D341Med (cell line): ENCODE measurements at places on chromosomes 3 and 15.
A peak's percentile ranks its signal among the peaks of the same experiment; 100 is the strongest.

- no peak for DNase-seq
These were observed 23.8 kb downstream of the MTMR14 start for GRCh38 chr3:9673082-9673481.

- no peak for DNase-seq
These were observed 163.2 kb downstream of the STT3B start for GRCh38 chr3:31696009-31696297.

DNA sequence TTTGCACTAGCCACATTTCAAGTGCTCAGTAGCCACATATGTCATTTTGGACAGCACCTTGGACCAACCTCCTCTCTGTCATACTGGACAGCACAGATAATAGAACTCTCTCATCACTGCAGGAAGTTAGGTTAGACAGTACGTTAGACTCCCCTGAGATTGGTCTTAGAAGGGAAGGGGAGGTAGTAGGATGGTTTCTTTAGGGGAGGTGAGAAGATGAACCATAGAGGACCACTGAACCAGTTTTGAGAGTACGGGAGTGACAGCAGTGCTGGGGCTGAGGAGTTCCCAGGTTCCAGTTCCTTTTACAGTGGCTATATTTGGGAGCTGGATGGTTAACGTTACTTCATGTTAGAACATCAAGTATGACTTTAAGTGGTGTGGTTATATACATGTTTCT, 7.8 kb downstream of the LRCH3 start:
- DNase-seq = no peak

- no peak for DNase-seq
These were observed 31.7 kb downstream of the CHAC1 start for GRCh38 chr15:40984964-40985363.

DNA sequence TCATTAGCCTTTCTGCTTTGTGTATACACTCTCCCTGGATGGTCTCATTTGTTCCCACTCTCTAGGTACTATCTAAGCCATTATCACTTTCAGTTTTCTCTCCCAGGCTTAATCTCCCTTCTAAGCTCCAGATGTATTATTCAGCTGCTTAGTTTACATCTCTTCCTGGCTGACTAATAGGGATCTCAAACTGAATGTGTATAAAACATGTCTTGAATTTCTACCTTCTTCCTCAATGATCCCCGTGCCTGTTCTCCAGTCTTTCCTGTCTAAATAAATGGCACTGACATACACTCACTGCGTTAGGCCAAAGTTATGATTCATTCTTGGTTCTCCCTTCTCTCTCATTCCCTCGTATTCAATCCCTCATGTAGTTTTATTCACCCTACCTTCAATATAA, 127.3 kb downstream of the NR2F2 start:
- DNase-seq = no peak

DNA sequence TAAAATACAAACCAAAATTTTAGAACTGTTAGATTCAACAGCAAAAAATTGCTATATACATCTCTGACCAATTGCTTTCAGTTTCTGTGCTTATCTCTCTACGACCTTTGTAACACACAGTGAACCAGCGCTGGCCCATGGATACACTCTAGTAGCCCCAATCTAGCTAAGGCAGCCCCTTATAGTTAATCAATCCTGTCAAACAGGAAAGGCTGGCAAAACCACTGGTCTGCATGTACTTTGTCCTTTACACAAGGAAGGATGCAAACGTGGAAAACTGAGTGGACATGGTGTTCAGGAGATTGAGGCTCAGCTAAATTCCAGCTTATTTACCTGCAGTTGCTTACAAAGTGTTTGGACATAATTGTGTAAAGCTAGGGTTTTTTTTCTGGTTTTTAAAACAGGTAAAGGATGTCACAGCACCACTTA, 25.9 kb downstream of the ADGRG7 start:
- no peak for DNase-seq

- no peak for DNase-seq
These were observed 29.9 kb upstream of the GOLGA8B start for GRCh38 chr15:34613301-34613700.

- peak; percentile 89 for DNase-seq
These were observed at the start of gene ADAMTSL3 for GRCh38 chr15:83653639-83654378. Gene ADAMTSL3, plus strand, starts transcription at chr15:83654123. Its CDS starts 1,639 bp downstream, at chr15:83655762.

DNA sequence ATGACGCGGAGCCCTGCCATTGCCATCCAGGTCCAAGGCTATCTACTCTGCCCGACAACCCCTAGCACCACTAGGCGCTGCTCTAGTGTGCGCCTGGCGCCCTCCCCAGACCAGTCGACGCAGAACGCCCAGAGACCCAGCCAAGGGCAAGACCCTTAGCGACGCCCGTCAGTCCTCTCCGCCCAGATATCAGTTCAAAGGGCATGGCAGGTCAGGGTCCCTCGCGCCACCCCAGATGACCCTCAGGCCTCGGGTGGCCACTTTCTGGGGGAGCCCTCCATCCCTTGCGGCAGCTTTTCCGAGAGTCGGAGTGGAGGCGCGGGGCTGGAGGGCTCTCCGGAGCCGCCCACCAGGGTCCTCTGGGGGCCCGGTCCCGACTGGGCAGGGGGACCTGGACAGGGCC, 371 bp upstream of the CLSTN2 start:
- DNase-seq = peak; percentile 58

DNA sequence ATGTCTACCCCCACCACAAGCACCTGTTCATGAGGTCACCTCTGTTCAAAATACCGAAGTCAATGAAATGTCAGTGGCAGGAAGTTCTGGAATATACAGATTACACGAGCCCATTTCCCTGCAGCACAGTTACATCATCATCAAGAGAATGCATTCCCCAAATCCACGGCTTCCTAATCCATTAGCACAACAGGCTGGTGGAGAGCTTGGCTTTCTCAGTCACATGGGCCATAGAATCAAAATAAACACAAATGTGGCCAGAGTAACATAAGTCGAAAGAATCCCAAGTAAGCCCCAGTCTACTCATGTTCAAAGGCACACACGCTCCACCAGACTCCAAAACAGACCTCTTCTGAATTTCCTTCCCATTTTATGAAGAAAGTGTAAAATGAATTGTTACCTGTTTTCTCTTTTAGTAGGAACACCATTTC, 419.3 kb downstream of the MAGI1 start:
- no peak for DNase-seq

DNA sequence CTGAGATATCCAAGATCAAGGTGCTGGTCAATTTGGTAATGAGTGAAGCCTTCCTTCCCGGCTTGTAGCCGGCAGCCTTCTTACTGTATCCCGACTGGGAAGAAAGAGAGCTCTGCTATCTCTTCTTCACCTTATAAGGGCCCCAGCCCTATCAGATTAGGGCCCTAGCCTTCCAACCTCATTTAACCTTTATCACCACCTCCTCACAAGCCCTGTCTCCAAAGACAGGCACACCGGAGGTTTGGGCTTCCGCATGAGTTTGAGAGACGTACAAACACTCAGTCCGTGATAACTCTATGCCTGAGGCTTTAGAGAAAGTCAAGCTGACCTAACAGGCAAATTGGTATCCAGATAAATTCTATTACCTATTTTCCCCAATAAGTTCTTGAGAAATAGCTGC, 243.9 kb downstream of the OPA1 start:
- no peak for DNase-seq

GRCh38 chr15:58524247-58524646, 92.5 kb downstream of the LIPC start:
- DNase-seq = no peak

- DNase-seq = no peak
These were observed 358.0 kb downstream of the WDR72 start for GRCh38 chr15:53401503-53401902.

GRCh38 chr3:105674437-105675065, 194.3 kb downstream of the CBLB start:
- no peak for DNase-seq

- DNase-seq = no peak
These were observed 41.8 kb downstream of the SMAD3 start for GRCh38 chr15:67107014-67107812.

GRCh38 chr3:137809509-137809908, 45.4 kb downstream of the SOX14 start:
- no peak for DNase-seq

- DNase-seq = no peak
These were observed 26.1 kb downstream of the GOLGA6L2 start for GRCh38 chr15:23420806-23421575.

- no peak for DNase-seq
These were observed 89.3 kb downstream of the ST6GAL1 start for GRCh38 chr3:187019542-187020072.

GRCh38 chr3:17201538-17201937, 316.8 kb downstream of the PLCL2 start:
- no peak for DNase-seq

DNA sequence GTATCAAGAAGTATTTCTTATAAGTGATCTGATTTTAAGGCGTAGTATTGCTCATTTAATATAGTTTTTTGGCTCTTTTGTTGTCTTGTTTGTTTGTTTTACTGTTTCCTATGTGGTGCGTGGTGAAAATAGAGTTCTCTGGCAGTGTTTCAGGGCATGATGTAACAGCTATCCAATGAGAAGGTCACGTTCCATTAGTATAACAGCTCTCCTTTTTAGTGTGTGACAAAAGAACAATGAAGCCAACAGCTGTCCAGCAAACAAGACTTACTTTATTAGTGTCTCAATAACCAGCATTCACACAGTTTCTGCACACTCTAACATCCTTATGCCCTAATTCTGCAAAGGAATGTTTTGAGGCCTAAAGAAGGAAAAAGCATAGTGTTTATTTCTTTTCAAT, 127.9 kb downstream of the SLC25A26 start:
- DNase-seq = no peak

DNA sequence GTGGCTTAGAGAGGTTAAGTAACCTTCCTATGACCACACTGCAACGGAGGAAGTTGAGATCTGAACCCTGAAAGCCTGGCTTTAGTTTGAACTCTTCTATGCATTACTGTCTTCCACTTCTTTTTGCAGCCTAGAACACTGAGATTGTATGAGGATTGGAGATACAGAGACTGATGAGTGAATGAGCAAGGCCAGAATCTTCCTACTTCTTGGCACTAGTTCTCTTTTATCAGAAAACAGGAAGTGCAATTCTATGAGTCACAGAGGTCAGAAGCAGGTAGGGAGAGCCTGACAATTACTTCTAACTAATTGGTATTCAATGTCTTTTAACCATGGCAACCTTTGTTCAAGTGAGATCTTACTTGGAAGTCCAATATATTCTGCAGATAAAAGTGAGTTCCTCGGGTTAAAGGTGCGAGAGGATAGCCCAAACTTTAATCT, 219.0 kb downstream of the SHQ1 start:
- no peak for DNase-seq

- DNase-seq = no peak
These were observed 1.7 kb upstream of the NME9 start for GRCh38 chr3:138331143-138331894.

GRCh38 chr15:92877416-92877815, 22.7 kb upstream of the CHD2 start:
- DNase-seq = no peak

- no peak for DNase-seq
These were observed 57.1 kb downstream of the BHLHE40 start for GRCh38 chr3:5036392-5036766.

DNA sequence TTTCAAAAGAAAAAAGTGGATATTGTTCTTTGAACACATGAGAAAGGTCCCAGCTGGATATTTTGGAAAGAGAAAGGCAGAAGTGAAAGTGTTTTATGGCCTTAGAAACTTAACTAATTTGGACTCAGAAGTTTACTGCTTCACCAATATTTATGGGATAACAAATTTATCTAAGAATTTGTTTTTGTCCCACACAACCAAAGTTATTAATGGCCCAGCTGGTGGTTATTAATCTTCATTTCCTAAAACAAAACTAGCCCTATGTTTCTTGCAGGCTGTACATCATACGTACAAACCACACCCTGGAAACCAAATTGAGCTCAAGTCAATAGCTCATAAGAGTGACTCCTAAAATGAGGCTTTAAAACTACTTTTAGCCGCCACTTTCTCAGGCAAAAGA, 372.9 kb upstream of the LMCD1 start:
- DNase-seq = no peak

DNA sequence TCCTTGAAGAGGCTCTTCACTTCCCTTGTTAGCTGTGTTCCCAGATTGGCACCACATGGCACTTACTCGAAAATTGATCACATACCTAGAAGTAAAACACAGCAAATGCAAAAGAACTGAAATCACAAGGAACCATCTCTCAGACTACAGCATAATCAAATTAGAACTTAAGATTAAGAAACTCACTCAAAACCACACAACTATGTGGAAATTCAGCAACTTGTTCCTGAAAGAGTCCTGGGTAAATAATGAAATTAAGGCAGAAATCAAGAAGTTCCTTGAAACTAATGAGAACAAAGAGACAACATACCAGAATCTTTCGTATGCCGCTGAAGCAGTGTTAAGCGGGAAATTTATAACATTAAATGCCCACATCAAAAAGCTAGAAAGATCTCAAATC, 566.3 kb upstream of the TGFBR2 start:
- no peak for DNase-seq

- no peak for DNase-seq
These were observed 597 bp downstream of the AGTR1 start for GRCh38 chr3:148698190-148698810.

DNA sequence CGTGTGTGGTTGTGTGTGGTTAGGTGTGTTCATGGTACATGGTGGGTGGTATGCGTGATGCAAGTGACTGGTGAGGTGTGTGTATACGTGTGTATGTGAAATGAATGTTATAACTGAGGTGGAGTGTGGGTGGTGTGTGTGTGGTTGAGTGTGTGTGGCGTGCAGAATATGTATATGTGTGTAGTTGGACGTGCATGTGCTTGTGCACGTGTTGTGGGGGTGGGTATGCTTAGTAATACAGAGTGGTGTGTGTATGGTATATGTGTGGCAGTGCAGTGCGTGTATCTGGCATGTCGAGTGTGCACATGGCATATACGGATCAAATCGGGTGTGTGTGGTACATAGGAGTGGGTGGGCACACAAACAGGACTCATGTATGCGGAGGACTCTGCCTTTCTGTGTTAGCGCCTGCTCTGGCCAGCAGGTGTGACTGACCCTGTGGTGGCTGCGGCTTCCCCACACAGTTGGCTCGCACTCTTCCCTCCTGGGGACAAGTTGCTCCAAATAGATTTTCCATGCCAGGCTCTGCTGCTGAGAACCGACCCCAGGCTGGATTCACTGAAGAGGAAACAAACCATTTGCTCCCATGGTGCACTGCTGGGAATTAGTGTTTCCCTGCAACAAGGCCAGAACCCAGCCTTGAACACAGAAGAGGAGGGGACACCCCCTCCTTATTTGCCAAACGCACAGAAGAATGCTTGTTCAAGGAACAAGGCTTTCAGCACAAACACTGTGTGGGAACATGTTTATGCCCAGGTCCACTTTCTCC, 1.2 kb upstream of the C3orf70 start:
- no peak for DNase-seq

GRCh38 chr3:175267561-175267960, 408.4 kb downstream of the NAALADL2 start:
- DNase-seq = no peak

DNA sequence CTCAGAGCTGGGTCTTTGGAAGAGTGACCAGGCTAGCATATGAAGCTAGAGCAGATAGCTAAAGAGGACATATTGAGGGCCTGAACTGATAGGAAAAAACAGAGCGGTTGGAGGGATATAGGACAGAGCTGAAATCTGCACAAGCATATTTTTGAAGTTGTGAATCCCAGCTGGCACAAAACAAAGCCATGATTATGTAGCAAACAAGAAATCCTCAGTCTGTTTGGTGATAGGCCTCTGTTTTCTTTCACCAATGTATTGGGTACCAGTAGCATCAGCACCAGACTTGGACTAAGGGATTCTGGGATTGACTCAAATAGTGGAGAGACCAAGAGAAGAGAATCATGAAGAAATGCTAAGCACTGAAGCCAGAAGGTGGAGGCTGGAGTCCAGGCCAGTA, 151.0 kb downstream of the FAM43A start:
- DNase-seq = no peak

- no peak for DNase-seq
These were observed 57.6 kb downstream of the FRMD4B start for GRCh38 chr3:69328103-69328962.

GRCh38 chr3:101861212-101861788, 12.0 kb downstream of the NFKBIZ start:
- DNase-seq = no peak
